AG04450 (cell line): ENCODE measurements at places on chromosomes 2 and 18.

- no peak for DNase-seq
Observed at GRCh38 chr2:9024575-9024974, 21.1 kb upstream of the MBOAT2 start.

- DNase-seq: no peak
Observed at GRCh38 chr2:137935591-137935990, 28.7 kb upstream of the HNMT start.

- no peak for DNase-seq
Observed at GRCh38 chr2:107992069-107992468, 5.7 kb downstream of the SLC5A7 start.

GRCh38 chr2:46945671-46946070 is 30.1 kb upstream of the MCFD2 start:
- DNase-seq: no peak

DNA sequence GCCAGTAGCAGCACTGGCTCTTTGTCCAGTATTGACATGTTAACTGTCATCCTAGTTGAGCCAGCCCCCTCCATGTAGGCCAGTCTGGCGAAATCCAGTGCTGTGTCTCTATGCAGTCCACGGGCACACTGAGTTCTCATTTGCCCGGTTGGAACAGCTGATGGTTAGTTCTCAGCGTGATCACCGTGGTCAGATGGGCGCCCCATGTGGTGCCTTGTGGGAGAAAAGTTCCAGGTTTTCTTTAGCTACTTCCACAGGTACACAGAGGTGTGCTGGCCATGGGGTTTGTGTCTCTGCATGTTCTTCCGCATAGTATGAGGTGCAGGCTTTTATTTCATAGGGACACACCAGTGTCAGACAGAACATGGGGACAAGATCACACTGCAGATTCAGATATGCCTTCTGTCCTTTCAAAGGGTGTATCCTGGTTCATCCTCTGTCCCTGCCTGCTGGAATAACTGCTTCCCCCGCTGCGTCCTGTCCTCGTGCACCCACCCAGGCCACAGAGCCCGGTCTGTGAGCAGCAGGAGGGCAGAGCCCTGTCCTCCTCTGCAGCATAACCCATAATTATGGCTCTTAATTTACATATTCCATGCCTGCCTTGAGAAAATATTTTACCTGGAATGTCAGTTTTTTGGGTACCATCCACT is 334.1 kb downstream of the GBX2 start:
- no peak for DNase-seq

GRCh38 chr2:38540580-38541286 is 62.0 kb downstream of the HNRNPLL start:
- DNase-seq: no peak

DNA sequence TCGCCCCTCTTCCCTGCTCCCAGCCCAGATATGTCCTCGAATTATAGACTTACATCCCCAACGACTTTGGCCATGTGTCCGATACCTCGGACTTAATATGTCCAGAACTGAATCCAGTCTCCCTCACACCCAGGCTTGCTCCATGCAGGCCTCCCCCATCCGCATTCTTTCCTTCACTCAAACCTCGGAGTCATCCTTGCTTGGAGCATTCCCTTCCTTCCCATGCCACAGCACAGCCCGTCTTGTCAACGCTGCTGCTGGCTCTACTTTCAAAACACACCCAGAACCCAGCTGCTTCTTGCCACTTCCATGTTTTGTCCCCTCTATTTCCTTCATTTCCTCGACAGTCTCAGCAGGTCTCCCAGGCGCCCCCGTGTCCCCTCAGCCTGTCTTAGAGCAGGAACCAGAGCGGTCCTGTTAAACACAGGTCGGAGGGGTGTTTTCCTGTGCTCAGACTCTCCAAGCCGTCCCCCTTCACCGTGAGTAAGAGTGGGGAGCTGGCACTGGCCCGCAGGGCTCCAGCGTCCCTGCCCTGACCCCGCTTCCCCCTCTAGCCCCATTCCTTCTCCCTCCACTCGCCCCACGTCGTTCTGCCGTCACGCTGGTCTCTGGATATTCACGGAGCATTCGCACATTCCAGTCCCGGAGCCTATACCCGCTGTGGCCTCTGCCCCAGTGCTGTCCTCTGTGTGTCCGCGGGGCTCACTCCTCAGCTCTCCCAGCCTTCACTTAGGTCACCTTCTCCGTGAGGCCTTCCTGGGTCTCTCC is 54.4 kb downstream of the VAPA start:
- DNase-seq: no peak
